IPS DF 6.9 (cell line): ENCODE measurements at places on chromosomes 5 and 9.

- no peak for DNase-seq
These were observed 9.6 kb upstream of the PTGES2 start for GRCh38 chr9:128136816-128137793.

- no peak for DNase-seq
These were observed 6.1 kb upstream of the ZFAND5 start for GRCh38 chr9:72371151-72371550.

- no peak for DNase-seq
These were observed 516.3 kb upstream of the ZNF608 start for GRCh38 chr5:125262782-125263181.

DNA sequence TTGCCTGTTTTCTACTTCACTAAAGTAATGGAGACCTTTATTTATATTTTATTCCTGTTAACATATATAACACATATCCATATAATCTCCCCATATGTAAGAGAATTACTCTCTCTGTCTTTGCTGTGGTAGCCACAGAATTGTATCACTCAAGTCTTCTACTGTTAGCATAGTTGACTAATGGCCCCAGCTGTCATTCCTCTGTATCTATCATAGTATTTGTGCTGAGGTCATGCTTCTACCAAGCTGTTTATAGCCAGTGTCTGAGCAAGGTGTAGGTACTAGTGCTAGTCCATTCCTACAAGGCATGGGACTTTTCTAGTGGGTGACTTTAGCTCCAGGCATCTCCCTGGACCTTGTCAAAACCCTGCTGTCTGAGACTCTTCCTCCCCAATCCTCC, 244.1 kb downstream of the KIAA0825 start:
- no peak for DNase-seq

DNA sequence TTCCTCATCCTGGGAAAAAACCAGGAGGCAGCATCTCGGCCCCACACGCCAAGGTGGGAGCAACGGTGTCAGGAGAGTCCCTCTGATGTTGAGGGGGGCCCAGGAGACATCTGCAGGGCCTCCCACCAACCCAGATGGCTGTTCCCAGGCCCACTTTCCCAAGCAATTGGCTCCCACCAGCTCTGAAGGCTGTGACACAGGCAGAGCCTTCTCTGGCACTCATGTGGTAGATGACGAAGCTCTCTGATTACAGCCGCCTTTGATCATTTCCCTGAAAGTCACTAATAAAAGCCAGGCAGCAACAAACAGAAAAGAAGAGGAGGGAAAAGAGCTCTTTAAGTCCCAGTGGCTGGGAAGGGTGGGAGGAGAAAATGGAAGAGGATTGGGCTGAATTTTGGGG, 226.5 kb downstream of the CDK5RAP2 start:
- DNase-seq, result no peak

DNA sequence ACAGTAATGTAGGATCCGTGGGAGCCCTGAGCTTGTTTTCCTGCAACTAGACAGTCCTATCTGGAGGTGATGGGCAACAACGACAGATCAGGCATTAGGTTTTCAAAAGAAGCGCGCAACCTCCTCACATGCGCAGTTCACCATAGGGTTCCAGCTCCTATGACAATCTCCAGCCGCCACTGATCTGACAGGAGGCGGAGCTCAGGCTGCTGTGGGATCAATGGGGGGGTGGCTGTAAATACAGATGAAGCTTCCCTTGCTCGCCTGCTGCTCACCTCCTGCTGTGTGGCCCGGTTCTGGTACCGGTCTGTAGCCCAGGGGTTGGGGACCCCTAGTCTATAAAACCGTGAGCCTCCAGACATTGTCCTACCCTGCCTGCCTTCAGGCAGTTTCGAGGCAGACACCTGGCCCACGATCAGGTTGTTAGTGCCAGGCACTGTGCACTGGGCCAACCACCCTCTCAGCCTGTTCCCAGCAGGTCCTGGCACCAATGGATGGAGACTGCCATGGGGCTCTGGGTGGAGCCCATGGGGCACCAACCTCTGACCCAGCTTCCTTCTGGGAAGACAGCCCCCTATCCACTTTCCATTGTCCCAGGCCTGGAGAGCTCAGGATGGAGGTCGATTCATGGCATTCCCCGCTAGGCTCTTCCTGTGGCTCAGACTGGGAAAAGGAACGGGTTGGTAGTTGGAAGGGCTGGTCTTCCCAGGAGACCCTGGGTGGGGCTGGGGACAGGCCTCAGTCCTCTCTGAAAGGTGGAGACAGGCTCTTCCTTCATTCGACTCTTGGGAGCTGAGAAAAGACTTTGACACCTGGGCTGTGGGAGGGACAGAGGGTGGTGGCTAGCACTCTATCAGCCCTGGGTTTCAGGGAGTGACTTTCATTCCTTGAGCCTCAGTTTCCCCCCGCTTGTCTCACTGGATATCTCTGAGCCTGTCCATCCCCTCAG, 1.7 kb downstream of the ENDOG start:
- DNase-seq, result no peak

DNA sequence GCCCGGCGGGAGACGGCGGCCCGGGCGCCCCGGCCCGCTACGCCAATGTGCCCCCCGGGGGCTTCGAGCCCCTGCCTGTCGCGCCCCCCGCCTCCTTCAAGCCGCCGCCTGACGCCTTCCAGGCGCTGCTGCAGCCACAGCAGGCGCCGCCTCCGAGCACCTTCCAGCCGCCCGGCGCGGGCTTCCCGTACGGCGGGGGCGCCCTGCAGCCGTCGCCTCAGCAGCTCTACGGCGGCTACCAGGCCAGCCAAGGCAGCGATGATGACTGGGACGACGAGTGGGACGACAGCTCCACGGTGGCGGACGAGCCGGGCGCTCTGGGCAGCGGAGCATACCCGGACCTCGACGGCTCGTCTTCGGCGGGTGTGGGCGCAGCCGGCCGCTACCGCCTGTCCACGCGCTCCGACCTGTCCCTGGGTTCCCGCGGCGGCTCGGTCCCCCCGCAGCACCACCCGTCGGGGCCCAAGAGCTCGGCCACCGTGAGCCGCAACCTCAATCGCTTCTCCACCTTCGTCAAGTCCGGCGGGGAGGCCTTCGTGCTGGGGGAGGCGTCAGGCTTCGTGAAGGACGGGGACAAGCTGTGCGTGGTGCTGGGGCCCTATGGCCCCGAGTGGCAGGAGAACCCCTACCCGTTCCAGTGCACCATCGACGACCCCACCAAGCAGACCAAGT, 723 bp downstream of the SNX18 start:
- DNase-seq, result no peak

GRCh38 chr5:122790354-122791103, 15.6 kb downstream of the SNX2 start:
- no peak for DNase-seq

- DNase-seq, result peak; percentile 1
These were observed 12.7 kb downstream of the C9orf153 start for GRCh38 chr9:86246752-86247161.

- DNase-seq, result no peak
These were observed 257.8 kb downstream of the KIAA0825 start for GRCh38 chr5:94360382-94361130.

DNA sequence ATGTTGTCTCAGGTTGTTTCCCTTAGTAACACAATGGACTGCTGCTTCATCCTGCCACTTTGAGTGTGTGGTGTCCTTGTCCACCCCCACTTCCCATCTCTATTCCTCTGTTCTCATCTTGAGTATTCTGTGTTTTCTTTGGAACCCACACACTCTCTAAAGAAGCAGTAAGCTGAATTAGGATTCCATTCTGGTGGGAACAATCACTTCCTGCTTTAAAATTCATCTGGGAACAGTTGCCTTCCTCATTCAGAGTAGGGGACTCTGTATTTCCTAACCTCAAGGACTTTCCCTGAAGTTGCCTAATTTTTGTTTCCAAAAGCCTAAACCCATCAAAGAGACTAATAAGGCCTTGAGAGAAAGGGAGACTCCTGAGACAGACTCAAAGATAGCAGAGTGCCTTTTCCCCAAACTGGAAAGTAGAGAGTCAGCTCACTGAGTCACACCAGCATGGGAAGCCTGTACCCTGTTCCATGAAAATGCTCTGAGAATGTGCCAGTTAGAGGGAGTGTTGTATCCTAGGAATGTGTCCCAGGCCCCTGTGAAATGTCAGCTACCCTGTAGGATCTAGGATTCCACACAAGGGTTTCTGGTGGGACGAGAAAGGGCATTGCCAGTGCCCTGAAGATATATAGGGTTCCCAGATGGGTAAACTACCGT, 63.6 kb downstream of the CCDC192 start:
- no peak for DNase-seq

- no peak for DNase-seq
These were observed 27.0 kb upstream of the NSMF start for GRCh38 chr9:137486141-137486490.

- no peak for DNase-seq
These were observed 301.7 kb upstream of the PCSK5 start for GRCh38 chr9:75588808-75589207.

DNA sequence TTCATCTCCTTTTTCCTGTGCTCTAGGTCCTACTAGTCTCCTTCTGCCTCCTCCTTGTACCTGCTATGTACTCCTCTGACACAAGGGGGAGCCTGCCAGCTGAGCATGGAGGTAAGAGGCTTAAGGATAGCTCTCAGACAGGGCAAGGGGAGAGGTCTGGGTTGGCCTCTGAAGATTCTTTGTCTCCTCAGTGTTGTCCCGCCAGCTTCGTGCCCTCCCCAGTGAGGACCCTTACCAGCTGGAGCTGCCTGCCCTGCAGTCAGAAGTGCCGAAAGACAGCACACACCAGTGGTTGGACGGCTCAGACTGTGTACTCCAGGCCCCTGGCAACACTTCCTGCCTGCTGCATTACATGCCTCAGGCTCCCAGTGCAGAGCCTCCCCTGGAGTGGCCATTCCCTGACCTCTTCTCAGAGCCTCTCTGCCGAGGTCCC, 3.8 kb downstream of the CREB3 start:
- DNase-seq, result no peak

- no peak for DNase-seq
These were observed 32.2 kb upstream of the SLC12A7 start for GRCh38 chr5:1144089-1144488.

GRCh38 chr9:37220971-37221370, 100.6 kb downstream of the ZCCHC7 start:
- no peak for DNase-seq

DNA sequence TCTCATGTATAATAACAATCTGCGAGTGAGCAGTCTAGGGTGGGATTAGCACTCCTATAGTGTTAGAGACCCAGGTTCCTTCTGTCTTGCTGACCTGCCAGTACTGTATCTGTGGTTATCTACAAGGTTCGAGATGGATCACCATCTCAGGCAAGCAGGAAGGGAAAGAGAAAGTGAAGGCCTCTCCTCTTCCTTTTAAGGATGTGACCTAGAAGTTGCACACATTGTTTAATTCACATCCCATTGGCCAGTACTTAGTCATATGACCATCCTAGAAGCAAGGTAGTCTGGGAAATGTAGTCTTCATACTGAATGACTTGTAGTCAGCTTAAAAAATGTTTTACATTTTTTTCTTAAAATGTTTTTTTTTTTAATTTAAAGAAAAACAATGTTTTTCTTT, 168.6 kb downstream of the CARTPT start:
- DNase-seq, result no peak

GRCh38 chr5:55534436-55535198, at the start of gene PLPP1:
PLPP1 (minus strand) TSS chr5:55534964; CDS start chr5:55534629, 335 bp downstream.
- DNase-seq, result peak; percentile 60

DNA sequence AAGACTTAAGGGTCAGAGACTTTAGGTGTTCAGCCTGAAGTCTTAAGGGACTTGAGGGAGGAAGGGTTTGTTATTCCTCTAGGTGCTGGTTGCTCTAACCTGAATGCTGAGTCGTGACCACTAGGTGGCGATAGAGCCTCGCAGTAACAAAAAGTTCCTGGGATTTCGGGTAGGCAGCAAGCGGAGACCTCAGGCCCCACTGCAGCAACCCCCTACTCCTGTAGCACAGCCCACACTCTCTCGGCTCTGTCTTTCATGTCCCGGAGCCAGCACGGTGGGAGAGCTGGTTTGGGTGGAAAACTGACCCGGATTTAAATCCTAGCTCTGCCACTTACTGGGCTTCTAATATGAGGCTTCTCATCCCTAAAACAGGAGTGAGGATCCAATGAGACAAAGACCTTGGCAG, 100.3 kb upstream of the PANK3 start:
- DNase-seq, result peak; percentile 89

- peak; percentile 20 for DNase-seq
These were observed 464.5 kb downstream of the ICE1 start for GRCh38 chr5:5886812-5887486.

GRCh38 chr9:14400658-14400995, 86.7 kb upstream of the NFIB start:
- peak; percentile 79 for DNase-seq

DNA sequence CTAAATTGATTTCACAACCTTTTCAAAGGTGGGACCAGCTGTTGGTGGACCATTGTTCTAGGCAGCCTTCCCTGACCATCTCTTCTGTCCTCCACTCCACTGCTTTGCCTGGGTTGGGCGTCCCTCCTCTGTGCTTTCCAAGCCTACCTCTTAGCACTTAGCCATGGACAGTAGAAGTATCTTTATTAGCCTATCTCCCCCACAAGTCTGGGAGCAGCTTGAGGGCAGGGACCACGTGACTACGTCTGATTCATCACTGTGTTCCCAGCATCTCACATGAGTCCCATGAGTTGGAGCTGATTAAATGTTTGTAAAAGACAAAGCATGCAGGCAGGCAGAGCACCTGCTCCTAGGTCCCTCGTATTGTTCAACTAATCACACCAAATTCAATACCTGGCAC, 20.9 kb downstream of the MORN5 start:
- no peak for DNase-seq

DNA sequence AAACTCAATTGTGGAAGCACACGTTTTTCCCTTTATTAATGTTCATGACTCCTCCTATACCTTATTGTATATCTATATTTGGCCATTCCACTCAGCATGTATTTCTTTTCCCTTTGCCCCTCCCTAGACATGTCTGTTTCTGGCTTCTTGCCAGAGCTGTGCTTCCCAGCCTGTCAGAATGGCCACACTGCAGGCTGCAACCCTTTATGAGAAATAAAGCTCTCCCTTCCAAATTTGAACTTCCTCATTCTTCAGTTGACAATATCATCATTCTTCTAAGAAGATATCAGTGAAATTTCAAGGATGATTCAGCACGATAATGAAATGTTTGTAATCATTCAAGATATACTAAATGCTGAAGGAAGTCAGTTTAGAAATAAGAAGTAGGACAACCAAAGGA, 107.6 kb upstream of the PRSS3 start:
- DNase-seq, result no peak

GRCh38 chr5:33198836-33199235, 241.9 kb upstream of the TARS1 start:
- DNase-seq, result no peak

GRCh38 chr9:93096131-93096802, at the start of gene CARD19:
CARD19 (plus strand) TSS chr9:93096217; CDS start chr9:93096346, 129 bp downstream.
- no peak for DNase-seq

GRCh38 chr5:134567641-134568336, 42.3 kb downstream of the JADE2 start:
- no peak for DNase-seq
